PC-9 (cell line): ENCODE measurements at places on chromosomes 2 and 18.

DNA sequence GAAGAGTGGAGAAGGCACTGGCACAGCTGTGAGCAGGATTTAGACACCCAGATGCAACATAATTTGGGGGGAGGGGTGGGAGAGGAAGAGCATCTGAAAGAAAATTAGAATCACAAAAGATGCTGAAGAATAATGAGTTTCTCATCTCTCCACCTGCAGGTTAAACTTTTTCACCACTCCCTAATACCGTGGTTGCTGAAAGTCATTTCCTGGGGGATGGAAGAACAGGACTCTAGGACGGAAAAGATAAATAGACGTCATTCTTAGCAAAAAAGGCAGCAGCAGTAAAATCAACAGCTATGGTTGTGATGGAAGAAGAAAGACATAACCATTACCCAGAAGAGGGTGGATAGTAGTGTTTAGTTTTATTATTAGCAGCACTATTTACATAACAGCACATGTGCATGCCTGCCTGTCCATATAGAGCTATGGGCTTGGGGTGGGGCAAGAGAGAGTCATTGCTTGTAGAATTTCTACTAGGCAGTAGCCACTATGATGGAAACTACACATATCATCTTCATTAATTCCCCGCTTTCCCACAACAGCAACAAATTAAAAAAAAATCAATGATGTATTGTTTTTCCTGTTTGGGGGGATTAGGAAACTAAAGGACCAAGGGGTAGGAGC, 212.2 kb downstream of the TRIB2 start:
- DNase-seq = no peak

- DNase-seq = no peak
These were observed 5.0 kb upstream of the ESPNL start for GRCh38 chr2:238095143-238095542.

- no peak for DNase-seq
These were observed 19.3 kb downstream of the GALM start for GRCh38 chr2:38685116-38685735.

DNA sequence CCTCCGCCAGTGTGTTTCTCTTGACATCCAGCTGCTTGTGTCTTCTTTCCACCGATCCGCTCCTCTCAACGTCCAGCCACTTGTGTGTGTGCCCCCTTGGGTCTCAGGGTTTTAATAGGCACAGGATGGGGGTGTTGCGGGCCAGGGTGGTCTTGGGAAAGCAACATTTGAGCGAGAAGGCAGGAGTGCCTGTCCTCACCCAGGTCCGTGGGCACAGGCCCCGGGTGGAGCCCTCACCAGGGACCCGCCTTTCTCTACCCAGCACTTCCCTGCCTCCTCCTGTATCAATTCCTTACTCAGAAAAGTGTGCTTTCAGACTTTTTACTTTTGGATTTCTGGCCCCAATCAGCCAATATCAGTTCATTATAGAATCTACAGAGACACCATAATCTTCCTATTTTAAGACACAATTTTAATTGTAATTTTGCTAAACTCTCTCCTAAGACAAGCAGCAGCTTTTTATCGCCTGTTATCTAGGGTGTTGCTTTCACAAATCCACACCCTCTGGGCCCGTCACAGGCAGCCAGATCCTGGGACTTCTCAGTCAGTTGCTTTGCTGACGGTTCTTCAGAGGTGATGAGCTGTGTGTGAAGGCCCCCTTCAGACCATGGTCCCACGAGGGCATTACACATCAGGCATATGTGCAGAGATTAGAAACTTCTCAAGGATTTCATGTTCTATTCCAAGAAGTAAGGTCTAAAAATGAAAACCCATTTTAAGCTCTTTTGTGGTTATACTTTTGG, 96.0 kb upstream of the FHL2 start:
- no peak for DNase-seq

DNA sequence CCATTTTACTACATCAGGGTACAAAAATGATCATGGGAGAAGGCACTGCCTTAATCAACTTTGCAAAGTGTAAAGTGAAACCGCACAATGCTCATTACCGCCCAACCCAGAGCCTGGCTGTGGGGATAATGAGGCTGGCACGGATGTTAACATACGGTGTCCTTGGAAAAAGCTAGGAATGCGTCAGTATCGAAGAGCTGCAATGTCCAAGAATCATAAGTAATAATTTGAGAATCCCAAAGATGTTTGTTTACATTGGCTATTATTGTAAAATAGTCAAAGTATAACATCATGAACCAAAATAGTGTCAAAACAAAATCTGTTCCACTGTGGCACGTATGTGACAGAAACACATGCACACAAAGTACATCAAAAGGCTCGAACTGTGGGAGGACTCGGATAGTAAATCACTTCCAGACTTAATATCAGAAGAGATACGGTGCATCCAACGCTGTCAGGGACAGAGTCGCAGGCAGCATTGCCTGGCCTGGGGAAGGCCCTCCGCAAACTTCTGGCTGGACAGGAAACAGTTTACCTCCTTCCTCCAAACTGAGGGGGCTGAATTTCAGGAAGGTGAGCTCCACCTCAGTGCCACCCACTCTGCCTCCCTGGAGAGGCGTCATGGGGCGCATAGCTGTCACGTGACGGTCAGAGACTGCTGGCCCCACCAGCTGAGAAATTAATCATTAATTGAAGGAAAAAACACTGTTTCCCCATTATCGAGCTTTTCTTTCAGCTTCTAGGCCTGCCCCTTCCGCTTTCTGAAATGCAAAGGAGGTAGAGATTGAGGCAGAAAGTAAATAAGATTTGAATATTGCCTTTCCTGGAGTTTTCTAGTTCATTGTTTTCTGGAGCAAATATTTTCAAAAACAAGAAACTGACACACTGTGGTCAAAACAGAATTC, 1.8 kb upstream of the ID2 start:
- DNase-seq = no peak

DNA sequence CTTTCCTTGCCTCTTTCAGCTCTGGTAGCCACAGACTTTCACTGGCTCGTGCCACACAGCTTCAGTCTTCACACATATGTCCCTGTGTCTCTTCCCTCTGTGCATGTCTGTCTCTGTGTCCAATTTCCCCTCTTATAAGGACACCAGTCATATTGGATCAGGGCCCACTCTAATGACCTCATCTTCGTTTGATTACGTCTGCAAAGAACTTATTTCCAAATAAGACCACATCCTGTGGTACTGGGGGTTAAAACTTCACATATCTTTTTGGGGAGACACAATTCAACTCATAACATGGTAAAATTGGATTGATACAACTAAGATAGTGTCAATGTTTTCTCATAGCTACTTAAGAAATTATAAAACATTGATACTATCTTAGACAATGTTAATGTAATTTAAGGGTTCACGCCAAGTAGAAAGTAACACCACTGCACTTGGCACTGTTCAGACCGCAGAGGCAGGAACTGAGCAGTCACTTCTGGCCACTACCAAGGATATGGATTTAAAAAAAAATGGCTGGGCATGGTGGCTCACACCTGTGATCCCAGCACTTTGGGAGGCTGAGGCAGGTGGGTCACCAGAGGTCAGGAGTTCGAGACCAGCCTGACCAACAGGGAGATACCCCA, 119.6 kb upstream of the EPAS1 start:
- DNase-seq = no peak

GRCh38 chr18:45083226-45083855, 402.7 kb downstream of the SETBP1 start:
- DNase-seq = no peak

DNA sequence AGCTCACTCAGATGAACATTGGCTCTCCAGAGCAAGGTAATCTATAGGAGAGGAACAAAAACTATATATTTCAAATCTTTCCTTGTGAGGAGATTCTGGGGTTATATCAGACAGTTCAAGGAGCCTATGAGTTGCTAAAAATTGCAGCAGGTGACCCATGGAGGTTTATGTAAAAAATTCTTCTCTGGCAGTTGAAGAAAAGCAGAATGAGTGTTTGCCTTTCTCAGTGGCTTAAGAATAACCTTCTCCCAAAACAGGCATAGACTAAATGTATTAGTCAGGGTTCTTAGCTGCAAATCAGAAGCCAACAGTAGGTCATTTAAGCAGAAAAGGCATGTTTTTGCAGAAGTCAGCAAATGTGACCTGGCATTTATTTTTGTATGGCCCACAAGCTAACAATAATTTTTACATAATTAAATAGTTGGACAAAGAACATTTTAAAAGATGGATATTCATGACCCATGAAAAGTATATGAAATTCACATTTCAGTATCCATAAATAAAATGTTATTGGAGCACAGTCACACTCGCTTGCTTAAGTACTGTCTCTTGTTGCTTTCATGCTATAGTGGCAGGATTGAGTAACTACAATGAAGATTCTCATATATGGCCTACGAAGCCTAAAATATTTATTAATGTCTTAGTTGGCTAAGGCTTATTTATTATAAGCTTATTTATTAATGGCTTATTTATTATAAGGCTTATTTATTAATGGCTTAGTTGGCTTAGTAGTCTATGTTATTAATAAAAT, 93.4 kb upstream of the TLK1 start:
- DNase-seq = no peak

DNA sequence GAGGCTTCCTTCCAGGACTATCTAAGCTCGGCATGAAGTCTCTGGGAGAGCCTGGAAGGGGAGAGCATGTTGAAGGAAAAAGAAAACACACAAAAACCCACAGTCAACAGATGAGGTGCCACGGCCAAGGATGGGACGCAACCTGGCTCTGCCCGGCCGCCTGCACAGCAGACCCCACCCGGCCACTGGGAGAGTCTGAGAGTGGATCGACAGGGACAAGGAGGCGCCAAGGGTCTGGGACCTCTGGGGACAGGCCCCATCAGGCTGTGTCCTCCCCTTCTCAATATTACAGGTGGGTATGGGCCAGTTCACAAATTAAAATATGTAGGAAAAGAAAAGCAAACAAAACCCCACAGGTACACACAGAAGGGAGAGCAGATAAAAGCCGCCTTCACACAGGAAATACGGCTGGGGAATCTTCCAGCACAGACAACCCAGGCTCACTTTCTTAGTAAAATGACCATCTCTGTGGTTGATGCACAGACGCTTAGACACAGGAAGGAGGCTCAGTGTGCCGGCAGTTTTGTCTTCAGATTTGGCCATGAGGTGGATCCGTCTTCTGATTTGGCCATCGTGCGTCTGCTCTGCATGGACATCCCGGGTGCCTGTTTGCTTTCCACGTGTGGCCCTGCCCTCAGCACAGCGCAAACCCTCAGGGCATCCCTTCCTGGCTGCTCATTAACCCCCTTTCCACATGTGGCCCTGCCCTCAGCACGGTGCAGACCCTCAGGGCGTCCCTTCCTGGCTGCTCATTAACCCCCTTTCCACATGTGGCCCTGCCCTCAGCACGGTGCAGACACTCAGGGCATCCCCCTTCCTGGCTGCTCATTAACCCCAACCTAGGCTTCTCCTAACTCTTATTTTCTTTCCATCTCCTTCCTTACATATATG, 138.4 kb downstream of the EIPR1 start:
- DNase-seq = no peak

DNA sequence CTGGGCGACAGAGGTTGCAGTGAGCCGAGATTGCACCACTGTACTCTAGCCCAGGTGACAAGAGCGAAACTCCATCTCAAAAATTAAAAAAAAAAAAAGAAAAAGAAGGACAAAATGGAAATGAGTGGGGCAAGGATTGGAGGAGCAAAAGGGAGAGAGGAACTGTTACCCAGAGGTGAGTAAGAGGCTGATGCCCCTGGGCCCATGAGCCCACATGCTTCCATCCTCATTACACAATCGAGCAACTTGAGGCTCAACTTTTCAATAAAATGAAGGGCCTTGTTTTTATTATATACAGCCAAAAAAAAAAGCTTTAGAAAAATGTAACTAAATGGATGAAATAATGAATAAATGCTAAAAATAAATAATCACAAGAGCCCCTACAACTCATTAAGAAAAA, 91.7 kb upstream of the YWHAQ start:
- no peak for DNase-seq

DNA sequence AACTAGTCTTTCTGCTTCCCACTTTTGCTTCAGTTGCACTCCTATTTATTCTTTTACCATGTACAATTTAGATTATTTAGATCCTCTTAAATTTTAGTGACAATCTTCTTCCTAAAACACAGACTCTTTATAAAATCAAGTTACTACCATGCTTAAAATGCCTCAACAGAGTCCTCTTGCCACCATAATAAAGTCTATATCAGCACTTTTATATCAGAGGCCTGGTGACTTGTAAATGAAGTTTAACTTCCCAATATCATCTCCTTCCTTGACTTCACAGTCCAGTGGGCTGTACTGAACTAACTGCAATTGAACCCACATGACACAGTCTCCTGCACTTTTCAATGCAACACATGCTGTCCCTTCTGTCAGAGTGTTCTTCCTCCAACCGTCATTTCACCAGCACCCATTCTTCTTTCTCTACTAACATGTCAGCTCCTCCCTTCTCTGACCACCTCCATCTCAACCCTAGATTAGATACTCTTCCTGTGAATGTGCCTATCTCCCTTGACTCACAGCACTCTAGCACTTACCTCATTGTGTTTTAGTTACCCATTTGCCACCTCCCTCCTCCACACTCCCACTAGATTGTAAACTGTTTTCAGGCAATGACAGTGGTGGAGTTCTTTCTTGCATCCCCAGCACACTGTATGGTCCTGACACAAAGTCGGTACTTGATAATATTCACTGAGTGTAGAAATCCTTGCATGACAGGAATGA, 414.9 kb downstream of the SATB2 start:
- DNase-seq = no peak

DNA sequence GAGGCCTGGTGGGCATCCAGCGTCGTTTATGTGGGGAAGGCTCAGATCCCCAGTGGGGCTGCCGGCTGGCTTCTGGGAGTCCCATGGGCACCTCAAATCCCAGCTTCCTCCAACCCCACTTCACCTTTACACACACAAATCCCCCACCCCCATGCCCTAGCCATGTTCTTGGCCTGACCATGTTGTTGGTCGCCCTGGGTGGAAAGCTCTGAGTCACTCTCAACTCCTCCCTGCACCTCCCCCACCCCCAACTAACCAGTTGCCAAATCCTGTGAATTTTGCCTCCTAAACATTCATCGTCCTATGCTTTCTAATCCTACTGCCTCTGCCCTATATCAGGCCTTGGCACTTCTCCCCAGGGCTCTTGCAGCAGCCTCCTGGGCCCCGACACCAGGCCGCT, 6.4 kb downstream of the TNS1 start:
- DNase-seq = no peak

- no peak for DNase-seq
These were observed 256.8 kb downstream of the ZNF385B start for GRCh38 chr2:179604598-179604997.

GRCh38 chr2:216215658-216216390, 106.7 kb downstream of the XRCC5 start:
- no peak for DNase-seq

GRCh38 chr2:230905448-230906421, 19.3 kb downstream of the GPR55 start:
- DNase-seq = no peak

- DNase-seq = no peak
These were observed 6.0 kb downstream of the LYPD6B start for GRCh38 chr2:149044500-149044899.

- no peak for DNase-seq
These were observed 130.0 kb upstream of the RND3 start for GRCh38 chr2:150617351-150617978.

- DNase-seq = peak; percentile 79
These were observed 510.5 kb upstream of the TNP1 start for GRCh38 chr2:217370391-217370790.
